Heart right ventricle (tissue), 16 donors: ENCODE measurements at places on chromosomes 7 and 10. TPM values are rescaled to one million over a fixed set of nuclear protein-coding genes. Genes with fewer than 3 reads are reported as not detected.

ZNF467 gene
- 4.7 TPM for total RNA-seq

SPDYE1 gene
- total RNA-seq, result not detected

CCDC7 gene
- 33.9 TPM for total RNA-seq

SPDYE5 gene
- total RNA-seq, result not detected

C10orf53 gene
- not detected for total RNA-seq

BCCIP gene
- total RNA-seq, result 46.9 TPM

RNF32 gene
- 0.44 TPM for total RNA-seq

ITGB8 gene
- total RNA-seq, result 2.2 TPM

PDE1C gene
- total RNA-seq, result 177 TPM

DKK1 gene
- 0.35 TPM for total RNA-seq

ZNF32 gene
- total RNA-seq, result 44.4 TPM

NOC3L gene
- total RNA-seq, result 7.8 TPM

DNA sequence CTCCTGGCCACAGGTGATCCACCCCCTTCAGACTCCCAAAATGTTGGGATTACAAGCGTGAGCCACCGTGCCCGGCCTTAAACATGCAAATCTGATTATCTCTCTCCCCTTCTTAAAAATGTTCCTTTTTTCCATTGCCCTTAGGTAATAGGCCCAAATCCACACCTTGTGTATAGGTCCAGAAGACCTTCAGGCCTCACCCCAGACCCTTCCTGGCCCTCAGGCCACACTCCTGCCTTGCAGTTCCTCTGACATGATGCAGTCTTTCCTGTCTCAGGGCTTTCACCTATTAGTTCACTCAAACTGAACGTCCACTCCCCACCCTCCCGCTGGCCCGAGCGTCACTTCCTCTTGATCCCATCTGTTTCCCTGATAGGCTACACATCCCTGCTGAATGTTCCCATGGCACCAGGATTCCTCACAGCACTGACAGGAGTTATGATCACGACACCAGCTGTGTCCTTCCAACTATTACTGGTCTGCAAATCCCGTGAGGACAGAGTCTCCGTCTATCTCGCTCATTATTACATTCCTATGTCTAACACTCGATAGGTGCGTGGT is 46.4 kb downstream of the DENND2A start:
- peak; percentile 44 for DNase-seq

DNA sequence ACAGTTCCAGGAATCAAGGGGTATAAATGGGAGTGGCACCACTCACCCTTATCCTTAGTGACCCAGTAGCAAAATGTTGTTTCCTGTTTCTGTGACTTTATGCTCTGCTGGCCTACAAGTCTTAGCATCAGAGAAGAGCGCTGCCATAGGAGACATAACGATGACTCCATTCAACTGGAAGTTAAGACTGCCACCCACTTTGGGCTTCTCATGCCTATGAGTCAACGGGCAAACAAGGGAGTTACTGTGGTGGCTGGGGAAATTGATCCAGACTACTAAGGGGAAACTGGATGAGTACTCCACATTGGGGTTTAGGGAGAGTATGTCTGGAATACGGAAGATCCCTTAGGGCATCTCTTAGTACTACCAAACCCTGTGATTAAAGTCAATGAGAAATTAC is 40.6 kb upstream of the PIK3CG start:
- DNase-seq, result no peak

GRCh38 chr10:72107325-72108003 is 19.1 kb upstream of the SPOCK2 start:
- DNase-seq, result no peak

DNA sequence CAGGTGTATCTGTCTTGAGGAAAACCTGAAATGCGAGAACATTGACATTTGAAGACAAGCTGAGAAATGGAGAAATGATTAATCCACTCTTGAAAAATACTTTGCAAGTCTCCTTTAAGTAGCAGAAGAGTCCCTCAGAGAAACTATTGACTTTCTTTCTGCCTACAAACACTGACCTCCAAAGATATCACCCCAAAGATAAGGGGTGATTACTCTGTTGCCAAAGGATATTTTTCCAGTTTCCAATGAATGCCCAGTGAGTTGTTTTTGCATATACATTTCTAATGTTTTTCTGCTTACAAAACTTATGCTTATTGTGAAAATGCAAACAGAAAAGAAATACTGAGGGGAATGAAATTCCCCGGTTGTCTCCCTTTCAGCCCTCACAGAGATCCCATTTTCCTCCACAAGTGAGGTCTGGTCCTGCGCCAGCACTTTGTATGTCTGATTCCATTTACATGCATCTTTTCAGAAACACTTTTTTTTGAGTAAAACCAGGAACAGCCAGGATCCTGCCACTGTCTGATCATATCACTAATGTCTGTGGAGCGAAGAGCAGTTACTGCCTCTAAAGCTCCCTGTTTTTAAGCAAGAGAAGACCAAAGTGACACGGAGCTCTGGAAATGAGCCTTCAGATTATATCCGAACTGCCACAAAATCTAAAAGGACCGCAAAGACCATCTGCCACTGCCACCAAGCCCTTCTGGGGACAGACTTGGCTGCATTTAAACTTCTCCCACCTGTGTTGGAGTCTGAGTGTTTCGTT is 82.9 kb upstream of the PDCD4 start:
- DNase-seq, result no peak

DNA sequence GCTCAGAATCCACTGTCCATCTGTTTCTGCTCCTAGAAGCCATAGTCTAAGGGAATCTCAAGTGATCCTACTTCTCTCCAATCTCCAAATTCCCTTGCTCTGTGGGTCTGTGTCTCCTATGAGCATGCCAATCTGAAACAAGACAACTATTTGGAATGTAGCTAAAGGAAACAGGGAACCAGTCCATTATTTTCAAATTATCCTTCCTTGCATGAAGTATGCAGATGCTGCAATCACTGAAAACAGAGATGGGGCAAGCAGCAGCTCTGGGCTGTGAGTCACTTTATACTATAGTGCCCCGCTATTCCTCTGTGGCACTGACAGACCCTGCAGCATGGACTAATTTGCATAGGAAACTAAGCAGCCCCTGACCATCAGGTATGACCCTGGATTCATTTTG is 76.9 kb upstream of the PRSS58 start:
- no peak for DNase-seq

DNA sequence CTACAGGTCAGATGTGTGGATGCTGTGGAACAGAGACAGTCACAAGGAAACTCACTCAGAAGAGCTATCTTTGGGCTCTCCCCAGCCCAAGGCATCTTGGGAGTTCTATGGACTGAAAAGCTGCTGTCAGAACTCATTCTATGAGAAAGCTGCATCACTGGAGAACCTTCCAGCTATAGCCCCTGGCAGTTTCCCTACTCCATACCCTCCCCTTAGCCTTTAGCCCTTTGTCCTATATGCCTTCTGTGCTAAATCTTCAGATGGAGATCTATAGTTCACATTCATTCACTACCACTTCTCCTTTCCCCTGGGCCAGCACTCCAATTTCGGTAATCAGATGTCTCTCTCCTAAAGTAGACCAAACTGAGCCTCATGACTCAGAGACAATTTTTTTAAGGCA is 6.9 kb downstream of the WNT8B start:
- DNase-seq, result no peak

DNA sequence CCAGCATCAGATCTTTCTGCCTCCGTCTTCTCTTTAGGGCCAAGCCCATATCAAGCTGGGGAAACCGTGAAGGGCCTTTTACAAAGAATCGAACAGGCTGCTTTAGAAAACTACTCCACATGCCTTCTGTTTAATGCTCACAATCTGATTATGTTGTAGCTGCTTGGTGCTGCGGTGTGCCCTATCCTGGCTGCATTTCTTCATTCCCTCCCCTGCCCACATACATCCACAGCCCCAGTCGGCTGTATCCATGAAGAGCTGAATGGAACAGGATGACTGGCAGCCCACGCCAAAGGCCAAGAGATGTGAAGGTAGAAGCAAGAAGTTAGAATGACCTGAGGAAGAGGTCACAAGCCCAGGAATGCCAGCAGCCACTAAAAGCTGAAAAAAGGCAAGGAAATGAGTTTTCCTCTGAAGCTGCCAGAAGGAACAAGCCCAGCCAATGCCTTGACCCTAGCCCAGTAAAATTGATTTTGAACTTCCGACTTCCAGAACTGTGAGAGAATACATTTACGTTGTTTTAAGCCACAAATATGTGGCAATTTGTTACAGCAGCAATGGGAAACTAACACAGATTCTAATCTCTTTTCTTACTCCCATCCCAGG is 22.2 kb downstream of the TAS2R41 start:
- DNase-seq, result peak; percentile 24

- DNase-seq, result peak; percentile 35
These were observed 18.8 kb downstream of the ZC3HAV1L start for GRCh38 chr7:139016931-139017511.

GRCh38 chr10:133087679-133088178 is at the start of gene ADGRA1:
Gene ADGRA1 (plus strand): TSS chr10:133087924. CDS start chr10:133088910, 986 bp downstream.
- no peak for DNase-seq

- peak; percentile 13 for DNase-seq
These were observed 12.0 kb downstream of the GET4 start for GRCh38 chr7:888081-889024.

DNA sequence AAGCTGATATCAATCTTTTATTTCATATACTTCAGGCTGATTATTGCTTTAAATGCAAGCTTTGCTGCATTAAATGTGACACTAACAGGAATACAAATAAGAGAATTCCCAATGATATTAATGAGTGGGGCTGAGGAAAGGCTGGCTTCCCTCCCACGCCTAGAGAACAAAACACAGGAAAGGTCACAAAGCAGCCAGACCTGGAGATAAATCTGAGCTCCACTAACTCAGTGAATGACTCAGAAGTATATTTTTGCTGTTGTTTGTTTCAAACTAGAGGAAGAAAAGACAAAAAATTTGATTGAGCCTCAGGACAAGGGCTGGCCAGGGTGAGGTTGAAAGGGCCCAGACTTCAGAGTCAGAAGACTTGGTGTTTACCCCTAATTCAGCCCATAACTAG is 88.1 kb downstream of the XPNPEP1 start:
- no peak for DNase-seq

GRCh38 chr7:138349841-138350700 is 110.0 kb upstream of the TRIM24 start:
- no peak for DNase-seq

- DNase-seq, result peak; percentile 49
These were observed 166.3 kb downstream of the NEURL1 start for GRCh38 chr10:103659674-103660363.

DNA sequence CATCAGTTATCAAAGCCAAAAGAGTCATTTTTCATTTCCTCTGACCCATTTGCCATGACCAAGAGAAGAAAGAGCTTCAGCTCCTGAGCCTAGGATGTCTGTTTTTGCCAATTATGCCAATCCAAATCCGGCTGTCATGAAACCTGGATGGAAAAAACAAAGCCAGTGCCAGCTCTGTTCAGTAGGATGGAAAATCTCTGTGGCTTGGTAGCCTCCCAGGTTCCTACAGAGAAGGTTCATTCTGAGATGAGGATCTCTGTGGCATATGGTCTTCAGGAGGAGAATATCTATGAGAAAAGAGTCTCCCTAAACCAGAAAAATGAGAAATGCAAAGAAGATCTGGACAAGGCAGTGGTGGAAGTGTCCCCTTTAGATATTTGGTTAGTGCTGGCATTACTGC is 475.4 kb downstream of the CNTNAP2 start:
- no peak for DNase-seq

DNA sequence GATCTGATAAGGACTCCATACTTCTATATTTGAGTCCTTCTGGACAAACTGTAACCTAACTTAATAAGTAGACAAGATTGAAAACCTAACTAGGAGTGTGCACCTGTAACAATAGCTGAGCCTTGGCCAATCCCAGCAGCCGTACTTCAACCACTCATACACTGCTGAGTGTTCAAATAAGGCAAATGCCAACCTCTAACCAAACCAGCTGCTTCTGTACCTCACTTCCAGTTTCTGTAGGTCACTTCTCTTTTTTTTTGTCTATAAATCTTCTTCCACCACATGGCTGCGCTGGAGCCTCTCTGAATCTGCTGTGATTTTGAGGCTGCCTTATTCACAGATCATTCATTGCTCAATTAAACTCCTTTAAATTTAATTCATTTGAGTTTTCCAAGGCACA is 753.2 kb downstream of the DNAJB9 start:
- no peak for DNase-seq

GRCh38 chr7:36904802-36905201 is 180.5 kb upstream of the AOAH start:
- DNase-seq, result no peak

DNA sequence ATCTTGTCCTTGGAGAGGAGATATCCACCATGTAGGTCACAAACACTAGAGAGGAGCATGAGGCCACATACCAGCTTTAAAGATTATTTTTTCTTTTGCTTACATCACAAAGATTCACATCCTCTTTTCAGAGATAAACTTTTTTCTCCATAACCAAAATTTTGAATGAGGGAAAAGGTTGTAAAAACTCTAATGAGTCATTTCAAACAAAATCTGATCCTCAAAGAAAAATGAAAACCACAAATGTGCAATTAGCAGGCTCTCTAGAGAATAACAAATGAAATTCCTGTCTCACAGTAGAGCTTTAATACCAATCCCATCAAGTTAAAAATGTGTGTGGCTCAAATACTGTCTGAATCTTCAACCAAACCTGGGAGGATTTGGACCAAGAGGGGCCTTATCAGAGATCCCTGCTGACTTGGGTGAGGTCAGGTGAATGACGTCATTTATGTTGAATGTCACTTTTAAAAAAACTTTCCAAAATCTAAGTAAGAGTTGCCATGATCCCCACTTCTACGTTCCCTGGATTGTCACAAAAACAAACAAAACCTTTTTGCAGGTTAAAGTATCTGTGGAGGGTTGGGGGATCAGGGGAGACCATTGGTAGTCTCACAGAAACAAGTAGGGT is 261.5 kb upstream of the NPSR1 start:
- DNase-seq, result no peak

DNA sequence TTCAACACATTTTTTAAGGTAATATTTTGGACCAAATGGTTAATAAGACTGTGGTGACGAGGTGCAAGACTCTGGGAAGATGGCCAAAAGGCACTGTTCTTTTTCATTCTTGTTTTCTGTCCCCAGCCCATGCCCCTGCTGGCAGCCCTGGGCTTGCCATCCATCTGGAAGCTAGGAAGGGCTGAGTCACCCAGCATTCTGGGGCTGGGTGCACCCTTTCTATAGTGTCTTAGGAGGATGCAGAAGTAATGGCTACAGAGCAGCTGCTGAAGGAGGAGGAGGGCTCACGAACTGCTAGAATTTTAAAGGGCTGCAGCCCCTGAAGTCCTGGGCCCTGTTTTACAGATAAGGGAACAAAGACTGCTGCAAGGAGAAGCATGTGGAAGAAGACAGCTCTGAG is 42.8 kb upstream of the ZNF32 start:
- no peak for DNase-seq

- DNase-seq, result no peak
These were observed 402.4 kb downstream of the HGF start for GRCh38 chr7:81367326-81367931.

GRCh38 chr10:114970515-114970914 is 32.5 kb downstream of the TRUB1 start:
- DNase-seq, result peak; percentile 15
